Keratinocyte (primary cell): ENCODE measurements at places on chromosomes 6 and 20.

GRCh38 chr6:54992789-54993188, 146.2 kb downstream of the FAM83B start:
- no peak for DNase-seq

GRCh38 chr20:57573242-57573641, 12.3 kb downstream of the PCK1 start:
- DNase-seq = no peak

- DNase-seq = no peak
Observed at GRCh38 chr6:162123797-162124196, 603.8 kb downstream of the PRKN start.

- no peak for DNase-seq
Observed at GRCh38 chr20:62603021-62603906, 39.0 kb upstream of the SLCO4A1 start.

DNA sequence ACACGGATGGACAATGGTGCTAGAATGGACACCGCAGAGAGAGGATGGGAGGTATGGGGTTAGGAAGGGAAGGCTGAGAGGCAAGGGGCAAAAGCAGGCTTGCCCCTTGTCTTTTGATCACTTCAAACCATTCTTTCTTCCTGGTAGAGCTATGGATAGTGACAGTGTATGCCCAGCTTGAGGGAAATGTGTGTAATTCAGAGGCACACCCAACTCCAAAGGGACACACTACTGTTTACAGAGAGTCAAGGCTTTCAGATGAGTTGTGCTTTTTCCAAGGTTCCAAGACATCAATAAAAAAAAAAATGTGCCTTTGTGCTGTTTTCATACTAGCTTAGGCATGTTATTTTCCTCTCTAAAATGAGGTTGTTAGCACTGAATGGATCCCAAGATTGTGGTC, 185.0 kb downstream of the MCHR2 start:
- no peak for DNase-seq

DNA sequence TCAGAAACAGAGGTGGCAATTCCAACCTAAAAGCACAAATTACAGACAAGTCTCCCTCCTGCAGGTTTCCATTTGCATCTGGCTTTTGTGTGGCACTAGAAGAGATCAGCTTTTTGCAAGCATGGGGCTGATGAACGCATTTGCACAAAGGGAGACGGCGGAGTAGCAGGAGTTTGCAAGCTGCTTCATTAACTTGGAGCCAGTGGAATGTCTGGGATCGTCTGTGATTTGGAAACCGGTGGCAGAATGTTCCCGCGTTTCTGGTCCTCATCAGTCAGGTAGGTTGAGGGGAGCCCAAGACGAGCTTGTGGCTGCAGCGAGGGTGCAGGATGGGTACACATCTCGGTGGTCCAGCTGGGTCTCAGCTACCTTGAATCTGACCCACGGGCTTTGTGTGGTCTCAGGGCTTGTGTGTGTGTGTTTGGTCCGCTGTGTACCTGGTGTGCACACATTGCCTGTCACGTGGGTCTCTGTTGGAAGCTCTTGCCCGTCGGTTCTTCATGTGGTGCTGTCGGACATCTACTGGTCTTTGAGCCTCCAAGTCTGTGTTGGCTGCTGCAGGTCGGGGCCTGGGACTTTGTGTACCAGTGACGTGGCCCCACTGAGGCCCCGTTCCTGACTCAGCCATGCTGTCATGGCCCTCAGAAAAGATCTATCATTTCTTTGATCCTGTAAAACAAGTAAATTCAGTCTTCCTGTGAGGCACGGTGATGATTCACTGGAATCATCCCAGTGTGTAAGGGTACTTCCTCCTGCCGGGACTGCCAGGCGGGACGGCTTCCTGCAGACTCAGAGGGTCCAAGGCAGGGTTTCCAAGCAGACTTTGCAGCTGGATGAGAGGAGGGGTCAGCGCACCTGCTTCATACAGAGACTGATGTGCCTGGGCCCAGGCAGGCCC, 12.4 kb upstream of the MYT1 start:
- peak; percentile 28 for DNase-seq

DNA sequence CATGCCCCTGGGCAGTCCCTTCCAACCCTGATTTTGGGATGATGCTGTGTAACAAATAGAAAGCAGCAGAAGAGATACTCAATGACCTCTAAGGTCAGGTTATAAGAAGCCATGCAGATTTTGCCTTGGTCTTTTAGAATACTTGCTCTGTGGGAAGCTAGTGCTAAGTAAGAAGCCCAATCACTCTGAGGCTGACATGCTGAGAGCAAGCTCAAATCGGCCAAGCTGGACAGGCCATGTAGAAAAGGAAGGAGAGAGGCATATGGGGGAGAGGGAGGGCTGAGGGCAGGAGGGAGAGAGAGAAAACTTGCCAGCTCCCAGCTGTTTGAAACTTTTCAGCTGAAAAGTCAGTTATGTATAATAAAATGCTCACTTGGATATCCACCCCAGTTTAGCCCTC, 1021.6 kb upstream of the MAP3K7 start:
- no peak for DNase-seq

DNA sequence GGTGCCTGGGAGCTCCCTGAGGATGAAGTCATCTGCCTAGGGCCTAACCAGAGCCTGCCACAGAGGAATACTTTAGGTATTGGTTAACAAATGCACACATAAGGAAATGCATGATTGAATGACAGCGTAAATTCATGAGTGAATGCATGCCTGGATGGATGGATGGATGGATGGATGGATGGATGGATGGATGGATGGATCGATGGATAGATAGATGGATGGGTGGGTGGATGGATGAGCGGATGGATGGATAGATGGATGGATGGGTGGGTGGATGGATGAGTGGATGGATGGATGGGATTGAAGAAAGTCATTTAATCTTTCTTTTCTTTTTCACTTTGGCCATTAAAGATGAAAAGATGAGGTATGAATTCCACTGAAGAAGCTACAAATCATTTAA, 111.9 kb upstream of the SIRPG start:
- DNase-seq = no peak

DNA sequence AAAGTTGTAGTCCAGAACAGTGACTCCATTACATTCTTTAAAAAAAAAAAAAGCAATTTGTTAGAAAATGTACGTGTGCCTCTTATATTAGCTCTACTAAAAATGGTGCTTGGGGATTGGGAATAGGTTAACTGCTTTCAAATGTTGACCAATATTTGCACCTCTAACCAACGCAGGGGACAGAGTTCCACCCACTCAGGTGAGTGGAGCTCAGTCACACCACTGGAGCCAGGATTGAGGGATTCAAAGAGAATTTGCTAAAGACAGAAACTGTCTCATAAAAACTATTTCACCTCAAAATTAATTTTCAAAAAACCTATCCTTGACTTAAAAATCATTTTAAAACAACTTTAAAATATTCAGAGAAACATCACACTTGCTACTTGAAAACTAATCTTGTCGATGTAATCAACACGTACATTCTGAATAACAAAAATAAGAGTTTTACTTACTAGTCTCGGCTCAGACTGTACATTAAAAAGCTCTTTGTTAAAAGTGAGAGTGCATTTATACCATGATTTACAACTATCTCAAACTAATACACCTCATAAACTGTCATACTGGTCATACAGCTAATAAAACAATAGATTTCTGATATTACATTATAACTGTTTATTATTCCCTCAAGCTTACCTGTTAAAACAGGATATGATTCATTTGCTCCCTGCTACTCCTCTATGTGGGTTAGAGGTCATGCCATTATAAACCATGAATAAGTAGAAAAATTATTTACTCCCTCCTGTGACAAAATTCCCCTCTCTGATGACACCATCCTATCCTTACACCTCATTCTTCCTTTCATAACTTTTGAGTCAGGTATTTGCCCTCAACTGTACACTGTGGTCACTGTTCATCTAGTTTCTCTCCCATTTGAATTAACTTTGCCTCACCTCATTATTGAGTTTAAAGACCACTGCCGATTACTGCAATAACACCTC, 88.6 kb downstream of the PDE10A start:
- no peak for DNase-seq

DNA sequence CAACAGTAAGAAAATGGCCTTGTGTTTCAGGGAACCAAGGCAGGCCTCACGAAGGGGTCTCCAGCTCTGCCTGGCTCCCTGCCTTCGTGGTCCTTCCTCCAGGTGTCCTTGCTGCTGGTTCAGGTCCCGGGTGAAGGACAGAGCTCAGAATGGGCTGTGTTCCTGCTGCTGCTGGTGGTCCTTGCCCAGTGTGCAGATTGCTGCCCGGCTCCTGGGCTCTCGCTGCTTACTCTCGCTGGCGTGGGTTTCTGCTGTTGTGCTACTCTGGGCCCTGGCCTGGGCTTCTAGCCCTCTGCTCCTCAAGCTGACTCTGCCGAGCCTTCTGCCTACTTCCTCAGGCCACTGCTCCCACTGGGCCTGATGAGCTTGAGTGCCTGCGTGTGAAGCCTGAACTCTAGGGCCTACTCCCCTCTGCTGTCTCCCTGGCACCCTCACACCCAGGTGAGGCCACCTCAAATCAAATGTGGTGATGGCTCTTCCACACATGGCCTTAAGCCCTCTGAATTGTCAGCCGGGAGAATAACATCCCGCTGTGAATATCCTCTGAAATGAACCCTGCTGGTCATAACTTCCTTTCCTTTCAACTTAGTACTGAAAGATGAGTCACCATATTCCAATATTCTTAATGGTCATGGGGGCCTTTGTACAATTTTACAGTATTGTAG, 171.6 kb downstream of the FOXC1 start:
- DNase-seq = no peak

GRCh38 chr6:91268941-91269340, 682.1 kb upstream of the MAP3K7 start:
- DNase-seq = no peak

DNA sequence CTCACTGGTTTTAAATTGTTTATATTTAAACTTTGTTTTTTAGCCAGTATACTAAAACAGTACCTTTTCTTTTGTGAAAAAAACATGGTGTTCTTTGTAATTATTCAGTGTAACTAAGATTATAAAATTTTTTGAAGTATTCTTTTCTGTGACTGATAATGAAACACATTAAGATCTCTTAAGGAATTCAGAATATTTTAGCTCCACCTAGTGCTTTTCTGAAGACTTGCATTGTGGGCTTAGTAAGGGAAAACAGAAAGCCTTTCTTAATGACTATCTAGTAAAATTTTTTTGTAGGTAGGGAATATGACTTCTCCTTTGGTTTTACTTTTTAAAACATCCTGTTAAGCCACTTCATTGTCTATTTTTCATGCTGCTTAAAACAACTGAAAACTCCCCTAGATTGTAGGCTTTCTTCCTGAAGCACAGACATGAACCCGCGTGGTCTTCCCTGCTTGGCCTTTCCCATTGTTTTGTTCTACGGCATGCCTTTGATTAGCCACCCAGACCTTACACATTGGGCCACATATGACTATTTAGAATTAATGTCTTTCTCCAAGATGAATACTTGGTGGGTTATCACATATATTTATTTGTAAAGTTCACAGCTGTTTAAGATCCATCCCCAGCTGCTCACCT, 72.1 kb downstream of the AFDN start:
- no peak for DNase-seq

DNA sequence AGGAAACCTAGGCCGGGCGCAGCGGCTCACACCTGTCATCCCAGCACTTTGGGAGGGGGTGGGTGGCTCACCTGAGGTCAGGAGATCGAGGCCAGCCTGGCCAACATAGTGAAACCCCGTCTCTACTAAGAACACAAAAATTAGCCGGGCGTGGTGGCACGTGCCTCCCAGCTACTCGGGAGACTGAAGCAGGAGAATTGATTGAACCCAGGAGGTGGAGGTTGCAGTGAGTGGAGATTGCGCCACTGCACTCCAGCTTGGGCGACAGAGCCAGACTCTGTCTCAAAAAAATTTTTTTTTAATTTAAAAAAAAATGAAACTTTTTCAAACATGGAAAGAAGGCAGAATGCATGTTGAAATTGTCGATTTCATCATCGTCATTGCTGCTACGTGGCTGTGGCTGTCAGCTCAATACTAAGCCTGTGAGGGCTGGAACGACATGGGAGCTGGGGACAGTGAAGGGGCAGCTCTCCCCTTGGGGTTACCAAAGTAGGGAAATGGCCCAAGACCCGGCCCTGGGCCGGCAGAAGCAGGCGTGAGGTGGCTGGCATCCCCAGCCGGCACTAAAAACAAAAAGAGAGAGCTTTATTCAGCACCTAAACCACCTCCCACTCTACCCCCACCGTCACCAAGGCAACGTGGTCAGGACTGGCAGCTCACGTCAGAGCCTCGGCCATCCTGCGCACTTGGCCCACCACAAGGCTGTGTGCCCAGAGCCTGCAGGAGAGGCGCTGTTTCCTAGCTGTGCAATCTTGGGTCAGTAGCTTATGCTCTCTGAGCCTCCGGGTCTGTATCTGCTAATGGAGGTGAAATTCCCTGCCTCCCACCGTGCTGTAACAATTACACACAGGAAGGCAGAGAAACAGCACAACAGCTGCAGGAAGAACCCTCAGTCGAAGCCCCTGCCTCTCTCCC, 30.8 kb downstream of the AGPAT4 start:
- no peak for DNase-seq

- DNase-seq = no peak
Observed at GRCh38 chr6:4794140-4794707, 18.0 kb downstream of the CDYL start.

DNA sequence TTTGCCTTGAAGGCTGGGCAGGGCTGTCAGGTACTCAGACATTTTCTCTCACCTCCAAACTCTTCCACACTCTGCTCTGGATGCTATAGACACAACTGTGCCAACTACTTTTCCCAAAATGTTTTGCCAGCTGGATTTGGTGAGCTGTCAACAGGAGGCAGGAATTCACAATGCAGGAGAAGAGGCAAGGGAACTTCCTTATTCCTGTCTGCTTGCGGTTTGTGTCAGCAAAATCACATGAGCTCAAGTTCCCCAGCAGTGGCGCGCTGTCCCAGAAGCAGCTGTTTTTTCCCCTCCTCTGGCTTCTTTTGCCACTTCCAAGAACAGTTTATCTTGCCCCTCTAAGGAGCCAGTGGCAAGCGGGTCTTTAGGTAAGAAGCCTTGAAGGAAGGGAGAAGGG, 608.2 kb downstream of the PRKN start:
- no peak for DNase-seq

GRCh38 chr20:24637087-24637486, 167.7 kb downstream of the SYNDIG1 start:
- DNase-seq = no peak

- DNase-seq = no peak
Observed at GRCh38 chr6:56766806-56767178, 124.1 kb upstream of the DST start.

DNA sequence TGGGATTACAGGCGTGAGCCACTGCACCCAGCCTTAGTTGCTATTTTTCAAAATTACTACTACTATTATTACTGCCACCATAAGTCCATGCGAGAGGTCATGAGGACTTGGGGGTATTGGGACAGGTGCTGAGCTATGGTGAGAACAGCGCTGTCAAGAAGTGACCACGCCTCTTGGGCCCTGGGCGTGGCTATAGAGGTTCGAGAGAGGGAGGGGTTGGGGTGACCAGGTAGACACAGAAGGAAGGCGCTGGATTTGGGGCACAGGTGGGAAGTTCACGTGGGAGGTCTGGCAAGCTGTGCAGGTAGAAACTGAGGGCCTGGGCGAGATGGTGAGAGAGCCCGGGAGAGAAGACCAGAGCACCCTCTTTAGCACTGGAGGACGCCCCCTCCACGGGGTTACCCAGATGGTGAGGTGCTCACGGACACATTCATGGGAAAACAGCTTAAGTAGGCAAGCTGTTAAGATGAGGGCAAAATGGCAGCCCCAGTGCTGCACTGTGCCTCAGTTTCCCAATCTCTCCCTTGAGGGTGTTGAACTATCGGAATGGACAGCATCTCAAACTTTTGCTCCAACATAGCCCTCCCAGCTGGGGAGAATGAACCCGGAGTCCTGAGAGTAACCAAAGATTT, 61.0 kb downstream of the RAB44 start:
- no peak for DNase-seq
